ENCODE measurements at places on chromosomes 5 and 9.

- no peak for DNase-seq
Observed at GRCh38 chr5:146290318-146290717, 48.3 kb upstream of the POU4F3 start.

DNA sequence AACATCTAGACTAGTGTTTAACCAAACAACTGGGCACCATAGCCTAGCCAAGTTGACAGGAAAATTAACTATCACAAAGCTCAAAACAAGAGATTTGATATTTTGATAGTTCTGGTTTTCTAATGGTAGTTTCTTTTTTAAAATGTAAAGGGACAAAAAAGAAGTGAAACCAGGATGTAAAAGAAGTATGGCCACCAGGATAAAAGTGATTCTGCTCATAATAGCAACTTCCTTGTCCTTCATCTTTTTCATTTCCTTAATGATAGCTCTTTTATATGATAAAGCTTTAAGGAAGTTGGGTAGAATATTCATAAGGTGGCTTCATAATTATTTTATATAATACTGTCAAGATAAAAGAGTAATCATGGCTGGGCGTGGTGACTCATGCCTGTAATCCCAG, 139.1 kb downstream of the BASP1 start:
- no peak for DNase-seq

DNA sequence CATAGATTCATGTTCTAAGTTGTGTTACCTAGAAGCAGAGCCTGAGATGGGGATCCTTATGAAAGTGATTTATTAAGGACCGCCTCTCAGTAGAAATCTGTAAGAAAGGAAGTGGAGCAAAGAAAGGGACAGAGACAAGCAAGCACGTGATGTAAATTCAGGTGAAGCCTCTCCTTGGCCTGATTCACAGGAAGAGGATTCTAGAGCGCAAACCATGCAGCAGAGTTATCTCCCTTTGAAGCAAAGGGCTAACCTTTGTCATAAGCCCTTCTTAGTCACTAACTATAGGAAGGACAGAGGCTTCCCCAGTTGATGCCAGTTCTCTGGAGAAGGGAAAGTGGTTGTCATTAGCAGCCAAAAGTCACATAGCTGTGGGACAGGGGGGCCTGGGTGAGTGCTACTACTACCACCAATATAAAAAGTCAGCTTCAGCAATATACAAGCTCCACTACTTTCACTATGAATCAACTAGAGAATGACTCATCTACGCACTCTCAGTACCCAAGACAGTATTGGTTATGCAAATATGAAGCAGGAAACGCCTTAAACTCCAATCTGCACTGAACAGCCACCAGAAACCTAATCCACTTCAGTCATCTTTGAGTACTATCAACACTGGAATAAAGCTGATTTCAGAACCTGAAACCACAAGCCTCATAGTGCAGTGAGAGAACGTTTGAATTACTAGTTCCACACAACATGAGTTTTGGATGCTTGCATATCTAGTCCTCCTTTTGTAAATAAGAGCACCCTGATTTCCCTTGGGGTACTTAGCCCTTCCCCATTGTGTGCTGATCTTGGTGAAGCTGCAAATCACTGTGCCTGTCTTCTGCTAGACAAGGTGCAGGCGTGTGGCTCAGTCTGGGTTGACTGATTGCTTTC, 162.7 kb downstream of the ZNF608 start:
- DNase-seq, result no peak

DNA sequence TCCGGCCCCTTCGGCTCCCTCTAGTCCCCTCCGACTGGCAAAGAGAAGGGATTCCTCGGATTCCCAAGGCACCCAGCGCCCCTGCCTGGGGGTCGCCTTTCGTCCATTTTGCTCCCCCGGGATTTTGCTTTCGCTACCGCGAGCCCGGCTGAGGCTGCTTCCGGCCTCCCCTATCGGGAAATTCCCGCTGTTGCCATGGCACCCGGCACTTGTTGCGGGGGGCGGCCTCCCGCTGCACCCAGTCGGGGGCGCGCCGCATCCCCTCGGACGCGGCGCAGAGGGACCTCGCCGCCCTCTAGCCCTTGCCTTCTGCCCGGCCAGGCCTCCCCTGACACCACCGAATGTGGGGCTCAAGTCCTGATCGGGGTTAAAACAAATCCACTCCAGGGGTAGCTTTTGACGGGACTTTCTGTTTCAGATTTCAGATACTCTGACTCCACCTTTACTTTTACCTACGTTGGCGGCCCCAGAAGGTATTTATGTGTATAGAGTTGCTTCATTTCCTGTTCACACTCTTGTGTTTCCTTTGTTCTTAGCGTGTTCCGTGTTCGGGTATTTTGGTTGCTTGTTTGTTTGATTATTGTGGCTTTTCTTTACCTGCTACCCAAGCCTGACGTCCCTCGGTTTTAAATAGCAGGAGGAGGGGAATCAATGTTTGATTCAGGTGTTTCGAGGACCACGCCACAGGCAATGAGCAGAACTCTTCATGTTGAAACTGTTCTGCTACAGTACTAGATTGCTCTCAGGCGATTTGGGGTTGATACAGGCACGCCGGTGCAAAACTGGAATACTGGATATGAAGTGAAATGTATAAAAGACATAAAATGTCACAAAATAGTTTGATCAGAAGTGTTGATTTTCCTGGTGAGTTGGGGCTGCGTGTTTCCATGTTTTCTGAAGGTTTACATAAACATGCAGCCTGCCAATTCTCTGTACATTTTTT, 1.5 kb downstream of the PARP8 start:
- peak; percentile 30 for DNase-seq

- no peak for DNase-seq
Observed at GRCh38 chr9:130994135-130995085, 14.6 kb upstream of the LAMC3 start.

DNA sequence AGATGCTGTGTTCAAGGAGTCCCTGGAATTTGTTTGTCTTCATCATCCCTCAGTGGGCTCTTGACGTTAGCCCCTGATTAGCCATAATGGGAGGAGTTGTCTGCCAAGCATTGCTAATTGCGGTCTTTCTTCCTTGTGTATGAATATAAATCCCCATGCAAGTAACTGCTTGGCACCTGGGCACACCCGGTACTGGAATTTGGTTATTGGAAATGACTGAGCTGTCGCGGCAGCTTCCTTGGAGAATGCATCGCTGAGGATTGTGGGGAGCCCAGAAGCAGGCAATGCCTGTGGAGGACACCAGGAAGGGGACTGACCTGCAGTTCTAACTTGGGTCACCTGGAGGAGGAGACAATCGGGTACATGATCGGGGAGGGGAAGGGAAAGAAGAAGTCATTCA, 53.3 kb upstream of the CTSL start:
- peak; percentile 59 for DNase-seq

- DNase-seq, result no peak
Observed at GRCh38 chr9:135816651-135816970, 90.7 kb downstream of the CAMSAP1 start.

DNA sequence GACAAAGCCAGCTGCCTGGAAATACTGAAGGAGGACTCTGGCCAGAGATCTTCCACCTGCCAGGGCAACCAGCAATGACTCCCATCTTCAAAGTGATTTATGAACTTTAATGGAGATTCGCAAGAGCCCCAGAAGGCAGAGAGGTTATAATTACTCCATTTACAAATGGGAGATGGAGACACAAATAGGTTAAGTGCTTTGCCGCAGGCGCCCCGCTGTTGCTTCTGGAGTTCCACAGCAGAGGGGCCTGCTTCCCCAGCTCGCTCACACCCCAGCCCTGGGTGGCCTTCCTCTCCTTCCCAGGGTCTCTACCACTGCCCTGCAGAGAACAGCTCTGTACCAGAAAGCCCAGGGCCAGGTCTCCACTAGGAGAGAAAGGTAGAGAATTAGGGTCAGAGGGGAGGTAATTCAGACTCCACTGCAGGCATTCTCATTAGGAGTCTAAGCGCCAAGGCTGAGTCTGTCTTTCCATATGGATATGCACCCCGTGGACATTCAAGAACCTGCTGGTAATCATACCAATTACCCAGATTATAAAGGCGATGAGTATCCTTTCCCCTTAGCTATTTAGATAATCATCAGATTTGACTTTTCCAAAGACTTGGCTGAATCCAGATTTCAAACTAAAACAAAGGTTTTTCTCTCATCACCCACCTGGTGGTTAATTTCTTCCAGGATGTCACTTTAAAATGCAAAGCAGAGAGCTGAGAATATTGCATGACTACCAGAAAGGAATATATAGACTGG, 157.6 kb upstream of the TUT7 start:
- DNase-seq, result no peak

- DNase-seq, result no peak
Observed at GRCh38 chr5:37786862-37787519, 52.9 kb downstream of the GDNF start.

DNA sequence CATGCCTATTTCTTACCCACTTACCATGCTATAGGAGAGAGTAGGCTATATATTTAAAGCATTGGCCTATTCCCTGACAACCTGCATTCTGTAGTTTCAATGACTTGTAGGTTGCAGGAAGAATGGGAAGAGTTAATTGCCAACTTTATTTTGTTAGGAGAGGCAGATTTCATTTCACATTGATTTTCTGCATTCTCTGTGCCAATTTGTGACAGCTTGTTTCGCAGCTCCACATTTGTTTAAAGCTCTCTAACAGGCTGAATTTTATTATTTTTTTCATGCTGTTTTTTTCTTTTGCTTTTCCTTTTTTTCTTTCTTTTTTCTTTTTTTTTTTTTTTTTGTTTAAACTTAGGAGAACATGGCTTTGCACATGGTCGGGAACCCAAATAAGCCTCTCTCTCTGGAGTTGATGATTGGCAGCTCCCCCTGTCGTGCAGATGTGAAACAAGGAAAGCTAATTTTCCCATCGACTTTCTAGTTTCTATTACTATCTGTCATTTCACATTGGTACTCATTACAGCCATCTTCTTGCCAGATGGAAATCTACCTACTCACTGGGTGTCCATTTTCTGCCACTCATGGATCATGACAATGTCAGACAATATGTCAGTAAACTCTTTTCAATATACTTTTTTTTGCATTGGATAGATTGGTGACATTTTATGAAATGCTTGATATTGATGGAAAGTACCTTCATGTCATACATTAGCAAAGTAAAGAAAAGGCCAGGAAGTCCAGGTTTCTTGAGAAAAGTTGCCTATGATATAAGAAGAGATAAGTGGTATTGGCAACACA, 223.2 kb downstream of the KCTD16 start:
- DNase-seq, result no peak

GRCh38 chr9:15077946-15078729, 167.9 kb upstream of the FREM1 start:
- DNase-seq, result no peak

DNA sequence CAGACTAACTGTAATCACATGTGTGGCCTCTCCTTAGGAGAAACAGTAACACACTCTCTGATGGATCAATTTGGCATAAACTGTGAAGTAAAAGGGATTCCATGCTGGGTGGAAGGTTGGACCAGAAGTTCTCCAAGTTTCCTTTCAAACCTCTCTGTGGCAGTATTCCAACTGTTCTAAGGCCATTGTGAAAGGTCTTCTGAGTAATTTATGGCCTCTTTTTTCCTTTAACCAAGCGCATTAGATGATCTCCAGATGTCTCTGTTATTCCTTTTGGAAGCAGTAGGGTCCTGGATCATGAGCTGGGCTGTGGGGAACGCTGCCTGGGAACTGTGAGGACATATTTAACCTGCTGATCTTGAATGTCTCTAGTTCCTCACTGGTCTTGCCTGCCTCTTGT, 80.6 kb upstream of the IL6ST start:
- DNase-seq, result peak; percentile 74

DNA sequence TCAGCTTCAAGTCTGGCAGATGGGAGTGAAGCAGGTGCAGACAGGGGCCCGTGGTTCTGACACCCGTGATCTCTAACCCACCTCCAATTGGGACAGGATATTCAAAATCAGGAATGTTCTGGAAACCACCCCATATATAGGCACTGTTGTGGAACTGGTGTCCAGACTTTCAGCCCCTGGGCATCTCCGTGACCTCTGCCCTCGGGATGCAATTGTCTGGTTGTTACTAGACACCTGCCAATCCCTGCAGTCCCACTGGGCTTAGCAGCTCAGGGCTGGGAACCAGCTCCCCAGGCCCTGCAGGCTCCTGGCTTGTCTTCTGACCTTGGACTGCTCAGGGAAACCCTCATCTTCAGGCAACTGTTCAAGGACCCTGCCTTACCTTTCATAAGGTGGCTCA, 38.8 kb downstream of the NTNG2 start:
- DNase-seq, result no peak

DNA sequence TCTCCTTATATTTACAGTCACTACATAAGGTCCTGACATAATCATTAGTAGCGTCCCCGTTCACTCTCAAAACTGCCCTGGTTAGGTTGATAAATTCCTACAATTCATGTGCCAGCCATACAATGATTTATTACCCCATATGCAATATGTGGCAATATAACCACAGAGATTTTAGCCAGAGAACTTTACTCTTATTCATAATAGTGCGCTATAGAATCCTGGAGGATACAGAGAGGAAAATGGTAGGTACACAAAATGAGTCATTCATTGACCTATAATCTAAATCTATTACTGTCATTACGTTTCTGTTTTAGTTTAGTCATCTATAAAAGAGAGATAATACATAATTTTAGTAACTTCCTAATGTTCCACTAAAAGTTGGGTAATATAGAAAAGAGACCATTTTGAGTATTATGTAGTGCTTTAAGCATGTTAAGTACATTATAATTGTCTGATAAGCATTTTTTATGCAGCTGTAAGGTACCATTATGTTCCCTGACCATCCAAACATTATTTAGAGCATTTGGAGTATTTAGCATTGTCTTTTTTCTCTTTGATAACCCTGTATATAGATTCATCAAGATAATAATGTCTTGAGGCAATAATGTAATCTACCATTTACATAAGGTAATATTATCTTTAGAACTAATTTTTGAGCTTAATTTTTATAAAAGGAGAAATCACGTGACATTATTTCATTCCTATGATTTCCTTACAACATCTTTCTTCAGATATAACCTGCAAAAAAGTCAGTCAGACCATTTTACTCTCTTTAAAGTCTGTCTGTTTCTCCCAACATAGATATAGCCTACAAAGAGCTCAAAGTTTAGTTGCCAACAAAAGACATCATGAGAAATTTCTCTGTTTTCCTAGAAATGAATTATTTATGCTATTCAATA, 655.5 kb upstream of the ZNF608 start:
- no peak for DNase-seq

- DNase-seq, result no peak
Observed at GRCh38 chr5:74199005-74199404, 441.5 kb downstream of the ENC1 start.

DNA sequence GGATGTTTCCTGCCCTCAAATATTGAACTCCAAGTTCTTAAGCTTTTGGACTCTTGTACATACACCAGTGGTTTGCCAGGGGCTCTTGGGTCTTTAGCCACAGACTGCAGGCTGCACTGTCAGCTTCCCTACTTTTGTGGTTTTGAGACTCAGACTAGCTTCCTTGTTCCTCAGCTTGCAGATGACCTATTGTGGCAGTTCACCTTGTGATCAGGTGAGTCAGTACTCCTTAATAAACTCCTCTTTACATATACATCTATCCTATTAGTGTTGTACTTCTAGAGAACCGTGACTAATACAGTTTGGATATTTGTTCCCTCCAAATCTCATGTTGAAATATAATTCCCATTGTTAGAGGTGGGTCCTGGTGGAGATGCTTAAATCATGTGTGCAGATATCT, 681.9 kb upstream of the ARRDC3 start:
- no peak for DNase-seq

- no peak for DNase-seq
Observed at GRCh38 chr5:152542741-152543140, 137.7 kb upstream of the NMUR2 start.

All from lower leg skin (tissue), 4 donors.